ENCODE measurements at places on chromosomes 6 and 20.

DNA sequence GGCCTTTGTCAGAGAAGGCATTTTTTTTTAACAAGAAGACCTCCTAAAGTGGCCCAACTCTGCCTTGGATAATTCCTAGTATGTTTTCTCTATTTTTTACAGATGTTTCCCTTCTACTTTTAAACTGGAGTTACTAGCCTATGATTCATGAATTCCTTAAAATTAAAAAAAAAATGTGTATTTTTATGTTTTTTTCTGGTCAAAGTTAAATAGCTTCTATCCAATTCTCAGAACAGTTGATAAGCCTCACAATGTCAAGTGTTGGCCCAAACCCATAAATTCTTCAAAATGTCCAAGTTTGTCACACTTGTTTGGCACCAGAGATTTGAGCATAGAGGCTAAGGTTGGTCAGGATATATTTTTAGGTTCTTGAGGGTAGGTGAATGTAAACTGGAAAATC is 64.0 kb downstream of the JAG1 start:
- peak; percentile 65 for DNase-seq

GRCh38 chr20:47674686-47675085 is 110.6 kb downstream of the SULF2 start:
- no peak for DNase-seq

DNA sequence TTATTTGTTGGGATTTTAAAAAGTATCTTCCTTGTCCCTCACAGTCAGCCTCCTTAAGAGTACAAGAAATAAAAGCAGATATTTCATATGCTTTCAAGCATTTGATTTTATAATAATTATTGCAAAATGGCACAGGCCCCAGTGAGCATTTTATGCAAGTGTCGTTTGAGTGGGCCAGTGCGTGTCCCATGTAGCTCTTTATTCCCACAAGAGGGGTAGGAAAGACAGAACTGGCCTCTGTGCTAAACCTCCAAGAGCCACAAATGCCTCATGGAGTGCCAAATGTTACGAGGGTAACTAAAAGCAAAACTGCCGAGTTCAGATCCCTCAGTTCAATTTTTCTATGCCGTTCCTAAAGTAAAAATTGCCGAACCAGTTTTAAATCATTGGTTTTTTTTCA is 12.7 kb downstream of the GPLD1 start:
- no peak for DNase-seq

DNA sequence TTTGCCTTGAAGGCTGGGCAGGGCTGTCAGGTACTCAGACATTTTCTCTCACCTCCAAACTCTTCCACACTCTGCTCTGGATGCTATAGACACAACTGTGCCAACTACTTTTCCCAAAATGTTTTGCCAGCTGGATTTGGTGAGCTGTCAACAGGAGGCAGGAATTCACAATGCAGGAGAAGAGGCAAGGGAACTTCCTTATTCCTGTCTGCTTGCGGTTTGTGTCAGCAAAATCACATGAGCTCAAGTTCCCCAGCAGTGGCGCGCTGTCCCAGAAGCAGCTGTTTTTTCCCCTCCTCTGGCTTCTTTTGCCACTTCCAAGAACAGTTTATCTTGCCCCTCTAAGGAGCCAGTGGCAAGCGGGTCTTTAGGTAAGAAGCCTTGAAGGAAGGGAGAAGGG is 608.2 kb downstream of the PRKN start:
- DNase-seq, result no peak

GRCh38 chr20:36836591-36837269 is 39.2 kb upstream of the TLDC2 start:
- peak; percentile 39 for DNase-seq

- peak; percentile 10 for DNase-seq
Measured at GRCh38 chr20:36268440-36269342, 32.4 kb downstream of the AAR2 start.

- no peak for DNase-seq
Measured at GRCh38 chr20:47968541-47969310, 183.4 kb upstream of the SULF2 start.

DNA sequence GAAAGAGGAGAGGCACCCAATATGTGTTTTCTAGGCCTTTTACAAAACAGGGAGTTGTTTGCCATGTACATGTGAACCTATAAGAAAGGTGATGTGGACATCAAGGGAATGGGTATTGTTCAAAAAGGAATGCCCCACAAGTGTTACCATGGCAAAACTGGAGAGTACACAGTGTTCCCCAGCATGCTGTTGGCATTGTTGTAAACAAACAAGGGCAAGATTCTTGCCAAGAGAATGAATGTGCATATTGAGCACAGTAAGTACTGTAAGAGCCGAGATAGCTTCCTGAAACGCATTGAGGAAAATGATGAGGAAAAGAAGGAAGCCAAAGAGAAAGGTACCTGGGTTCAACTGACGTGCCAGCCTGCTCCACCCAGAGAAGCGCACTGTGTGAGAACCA is 13.1 kb downstream of the QRSL1 start:
- peak; percentile 8 for DNase-seq

DNA sequence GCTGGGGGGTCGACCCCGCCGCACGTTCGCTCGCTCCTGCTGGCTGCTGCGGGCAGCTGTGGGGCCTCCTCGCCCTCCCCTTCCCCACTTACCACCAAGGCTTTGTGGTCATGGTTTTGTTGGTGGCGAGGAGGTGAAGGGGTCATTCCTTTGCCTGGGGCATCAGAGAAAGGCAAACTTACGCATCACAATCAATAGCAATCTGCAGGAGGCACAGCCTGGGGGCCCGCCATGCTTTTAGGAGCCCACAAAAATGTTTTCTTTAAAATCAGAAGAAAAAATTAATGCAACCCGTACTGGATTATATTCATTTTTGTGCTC is 137.0 kb downstream of the IMPG1 start:
- no peak for DNase-seq

DNA sequence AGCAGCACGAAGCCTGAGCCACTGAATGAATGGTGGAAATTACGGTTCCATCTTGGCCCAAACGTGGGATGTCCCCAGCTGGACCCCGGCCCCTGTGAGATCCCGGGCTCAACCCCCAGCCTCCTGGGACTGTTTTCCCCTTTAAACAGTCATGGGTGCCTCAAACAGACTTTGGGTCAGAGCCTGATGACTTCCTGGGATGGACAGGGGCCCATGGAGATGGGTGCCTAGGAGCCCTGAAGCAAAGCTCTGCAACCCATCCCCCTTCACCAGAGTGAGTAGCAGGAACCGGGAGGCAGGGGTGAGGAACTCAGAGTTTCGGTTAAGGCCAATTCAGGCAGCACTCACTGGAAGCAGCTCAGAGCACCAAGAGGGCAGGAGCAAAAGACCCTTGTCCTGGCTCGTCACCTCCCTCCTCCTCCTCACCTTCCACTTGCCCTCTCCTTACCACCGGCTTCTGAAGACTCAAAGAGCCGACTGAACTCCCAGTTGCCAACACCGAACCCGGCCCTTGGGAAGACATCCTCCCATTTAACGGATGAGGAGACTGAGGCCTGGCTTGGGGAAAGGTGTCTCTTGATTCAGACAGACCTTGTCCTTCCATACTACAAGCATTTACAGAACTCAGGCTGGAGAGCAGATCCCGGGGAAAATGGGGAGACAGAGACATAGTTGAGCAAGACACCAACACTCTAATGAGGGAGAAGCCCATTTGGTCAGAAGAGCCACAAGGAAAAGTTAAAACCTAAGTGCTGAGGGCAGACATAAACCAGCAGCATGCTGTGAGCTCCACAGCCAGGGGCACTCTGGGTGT is 14.9 kb upstream of the TLDC2 start:
- peak; percentile 36 for DNase-seq

Measured in adipocyte (in vitro differentiated cells).